ENCODE measurements at places on chromosomes 11 and 22.

DNA sequence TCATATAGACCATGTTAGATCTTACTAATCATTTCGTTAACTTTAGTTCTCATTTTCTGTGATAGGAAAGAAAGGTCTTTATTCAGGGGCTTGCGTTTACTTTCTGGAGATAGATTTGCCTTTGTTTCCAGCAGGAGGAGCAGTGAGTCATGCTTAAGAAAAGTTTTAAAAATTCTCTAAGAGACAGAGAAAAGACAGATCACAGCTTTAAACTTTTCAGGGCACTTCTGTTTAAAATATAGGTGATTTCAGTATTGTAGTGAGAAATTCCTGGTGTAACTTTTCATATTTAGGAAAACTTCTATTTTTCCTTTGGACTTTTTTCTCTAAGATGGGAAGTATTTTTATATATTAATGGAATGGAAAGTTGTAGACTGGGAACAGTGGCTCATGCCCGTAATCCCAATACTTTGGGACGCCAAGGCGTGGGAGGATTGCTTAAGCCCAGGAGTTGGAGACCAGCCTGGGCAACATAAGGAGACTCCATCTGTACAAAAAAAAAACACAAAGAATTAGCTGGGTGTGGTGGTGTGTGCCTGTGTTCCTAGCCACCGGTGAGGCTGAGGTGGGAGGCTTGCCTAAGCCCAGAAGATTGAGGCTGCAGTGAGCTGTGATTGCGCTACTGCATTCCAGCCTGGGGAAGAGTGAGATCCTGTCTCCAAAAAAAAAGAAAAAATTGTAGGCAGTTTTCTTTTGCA, 60.3 kb downstream of the ATXN10 start:
- no peak for DNase-seq

DNA sequence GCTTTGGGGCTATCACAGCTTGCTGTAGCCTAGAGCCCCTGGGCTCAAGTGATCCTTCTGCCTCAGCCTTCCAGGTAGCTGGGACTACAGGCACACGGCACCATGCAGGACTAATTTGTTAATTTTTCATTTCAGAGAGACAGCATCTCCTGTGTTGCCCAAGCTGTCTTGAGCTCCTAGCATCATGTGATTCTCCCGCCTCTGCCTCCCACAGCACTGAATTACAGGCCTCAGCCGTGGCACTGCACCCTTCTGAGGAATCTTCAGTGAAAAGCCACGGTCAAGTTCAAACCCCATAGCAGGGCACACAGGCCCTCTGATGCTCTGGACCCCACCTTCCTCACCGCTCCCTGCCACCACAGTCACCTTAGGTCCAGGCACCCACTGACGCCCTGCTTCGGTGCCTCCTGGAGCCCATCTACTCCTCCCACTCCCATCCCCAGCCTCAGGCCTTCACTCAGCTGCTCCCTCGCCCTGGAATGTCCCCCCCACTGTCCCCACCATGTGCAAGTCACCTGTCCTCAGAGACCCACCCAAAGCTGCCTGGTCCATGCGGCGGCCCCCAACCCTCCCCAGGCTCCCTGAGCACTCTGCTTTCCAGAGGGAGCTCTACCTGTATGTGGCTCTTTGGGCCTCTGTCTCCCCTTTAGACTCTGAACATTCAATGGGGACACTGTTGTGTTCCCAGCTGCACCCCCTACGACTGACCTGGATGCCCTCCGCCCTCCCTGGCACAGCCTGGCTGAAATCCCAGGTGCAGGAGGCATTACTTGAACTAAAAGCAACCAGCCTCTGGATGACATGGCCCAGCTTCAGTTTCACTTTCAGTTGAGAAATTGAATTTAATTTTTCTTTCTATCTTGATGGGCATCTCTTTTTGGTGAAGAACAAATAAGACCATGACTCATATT, 1.6 kb downstream of the APOL2 start:
- no peak for DNase-seq

DNA sequence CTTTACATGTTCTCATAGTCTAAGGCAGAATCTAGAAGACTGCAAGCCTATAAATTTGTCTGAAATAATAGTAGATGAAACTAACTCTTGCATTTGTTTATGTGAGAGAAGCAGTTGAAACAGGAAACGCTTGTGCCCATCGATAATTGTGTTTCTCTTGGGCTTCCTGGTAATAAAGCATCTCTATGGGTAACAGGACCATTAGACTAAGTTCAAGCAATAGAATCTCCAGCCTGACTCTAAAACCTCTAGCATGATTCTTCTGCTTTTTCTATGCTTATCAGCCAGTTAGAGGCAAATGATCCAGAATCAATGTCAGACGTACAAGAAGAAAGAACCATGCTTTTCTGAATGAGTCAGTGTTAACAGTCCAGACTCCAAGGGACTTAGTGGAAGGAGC, 1734.4 kb downstream of the LRRC4C start:
- no peak for DNase-seq

DNA sequence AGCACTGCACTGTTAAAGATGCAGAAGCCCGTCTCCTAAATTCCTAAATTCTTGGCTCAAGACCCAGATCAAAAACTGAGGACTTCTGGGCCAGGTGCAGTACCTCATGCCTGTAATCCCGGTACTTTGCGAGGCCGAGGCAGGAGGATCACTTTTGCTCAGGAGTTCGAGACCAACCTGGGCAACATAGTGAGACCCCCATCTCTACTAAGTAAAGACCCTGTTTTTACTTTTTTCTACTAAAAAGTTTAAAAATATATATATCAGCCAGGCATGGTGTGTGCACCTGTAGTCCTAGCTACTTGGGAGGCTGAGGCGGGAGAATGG, 29.7 kb downstream of the PDGFB start:
- DNase-seq: no peak

- DNase-seq: no peak
These were observed 25.9 kb upstream of the LYVE1 start for GRCh38 chr11:10594407-10594806.

DNA sequence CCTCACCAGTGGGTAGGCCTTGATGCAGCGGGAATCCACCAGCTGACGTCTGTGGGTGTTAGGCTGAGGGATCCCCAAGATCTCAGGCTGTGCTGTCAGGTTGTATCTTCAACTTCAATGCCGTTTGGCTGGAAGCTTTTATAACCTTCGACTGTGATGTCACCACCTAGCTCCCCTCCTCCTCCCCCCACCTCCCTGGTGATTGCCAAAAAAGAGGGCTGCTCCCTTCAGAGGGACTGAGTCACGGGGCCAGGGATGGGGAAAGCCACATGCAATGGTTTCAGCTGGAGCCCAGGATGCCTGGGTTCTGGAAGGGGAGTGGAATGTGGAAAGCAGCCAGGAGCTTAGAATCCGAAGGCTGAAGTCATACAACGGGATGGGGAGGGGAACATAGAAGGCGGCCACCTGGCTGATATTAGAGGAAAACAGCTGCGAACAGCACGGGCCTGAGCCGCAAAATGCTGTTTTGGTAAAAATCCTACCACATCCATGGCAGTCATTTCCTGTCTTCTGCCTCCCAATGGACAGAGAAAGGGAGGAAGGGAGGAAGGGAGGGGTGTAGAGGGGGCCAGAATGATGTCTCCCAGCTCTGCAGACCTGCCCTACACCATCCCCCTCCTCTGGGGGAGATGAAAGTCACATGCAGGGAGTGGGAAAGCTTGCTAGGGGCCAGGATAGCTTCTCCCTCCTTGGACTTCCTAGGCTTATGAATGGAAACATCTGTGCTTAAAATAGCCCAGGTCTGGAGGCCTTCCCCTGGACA, at the start of gene LRRN4CL:
TSS of gene LRRN4CL (minus strand) at position 110 of the 763 bp plus-strand sequence. CDS start 1,022 bp downstream, outside the sequence.
- DNase-seq: no peak

DNA sequence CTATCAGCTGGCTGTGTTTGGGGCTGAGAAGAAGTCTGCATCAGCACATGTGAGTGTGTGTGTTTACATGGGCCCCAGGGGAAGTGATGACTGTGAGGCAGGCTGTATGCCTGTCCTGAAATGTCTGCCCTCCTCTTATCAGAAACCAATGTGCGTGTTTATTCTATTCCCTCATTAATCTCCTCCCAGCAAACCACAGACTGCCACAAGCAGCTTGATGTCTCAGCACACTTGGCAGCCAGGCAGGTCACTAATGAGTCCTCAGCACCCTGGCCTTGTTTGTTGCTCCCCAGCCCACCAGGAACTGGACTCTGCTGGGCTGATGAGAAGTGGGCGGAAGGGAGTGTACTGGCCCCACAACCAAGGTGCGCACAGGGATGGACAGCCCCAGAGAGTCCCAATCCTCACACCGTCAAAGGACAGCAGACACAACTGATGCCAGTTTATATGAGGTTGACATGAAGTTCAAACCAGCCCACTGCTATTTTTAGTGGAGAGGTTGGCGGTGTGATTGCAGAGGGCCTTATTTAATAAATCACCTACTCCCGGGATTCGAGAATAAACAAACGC, 225.8 kb downstream of the ETS1 start:
- DNase-seq: no peak

- no peak for DNase-seq
These were observed 8.6 kb downstream of the HSD17B12 start for GRCh38 chr11:43689167-43689566.

DNA sequence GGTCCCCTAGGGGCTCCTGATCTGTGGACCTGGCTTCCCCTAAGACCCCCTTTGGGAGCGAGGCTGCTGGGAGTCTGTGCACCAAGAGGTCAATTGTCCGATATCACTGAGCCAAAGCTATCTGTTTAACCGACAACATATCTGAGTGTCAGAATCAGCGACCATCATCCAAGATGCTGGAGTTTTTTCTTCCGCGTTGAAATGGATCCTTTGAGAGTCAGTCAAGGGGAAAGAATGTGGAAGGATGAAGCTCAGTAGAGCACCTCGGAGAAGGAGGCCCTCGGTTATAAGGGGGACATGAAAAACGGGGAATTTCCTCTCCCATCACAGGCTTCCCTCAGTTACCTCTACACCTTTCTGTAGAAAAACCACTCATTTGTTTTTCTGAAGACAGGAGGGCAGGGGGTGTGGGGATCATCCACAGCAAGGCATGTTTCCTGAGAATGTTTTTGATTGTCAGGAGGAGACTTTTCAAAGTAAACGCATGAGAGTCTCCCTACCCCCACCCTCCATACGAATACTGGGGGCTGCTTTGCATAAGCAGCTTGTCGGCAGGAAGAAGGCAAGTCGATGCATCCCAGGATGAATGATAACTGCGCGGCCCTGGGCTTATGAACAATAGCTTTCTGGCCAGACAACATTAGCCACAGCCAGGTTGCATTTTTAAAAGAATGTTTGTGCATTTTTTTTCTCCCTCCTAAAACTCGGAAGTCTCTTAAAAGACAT, 37.7 kb upstream of the CCND1 start:
- no peak for DNase-seq

- no peak for DNase-seq
These were observed 193.7 kb upstream of the NARS2 start for GRCh38 chr11:78768345-78768744.

DNA sequence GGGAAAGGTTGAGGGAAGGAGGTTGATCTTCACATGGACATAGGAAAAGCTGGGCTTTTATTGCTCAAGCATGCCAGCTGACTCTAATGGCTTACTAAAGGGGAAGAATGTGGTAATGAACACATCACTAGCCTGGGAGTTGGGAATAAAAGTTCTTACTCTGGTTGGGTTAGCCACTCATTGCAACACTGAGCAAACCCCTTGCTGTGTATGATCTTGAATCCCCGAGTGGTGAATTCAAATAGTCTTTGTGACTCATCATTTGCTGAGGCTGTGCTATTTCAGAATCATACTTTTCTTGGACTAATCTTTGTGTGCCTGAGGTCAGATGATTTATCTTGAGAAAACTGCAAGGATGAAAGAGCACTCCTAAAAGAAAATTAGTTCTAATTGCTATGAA, 304.1 kb upstream of the ANO5 start:
- DNase-seq: no peak

DNA sequence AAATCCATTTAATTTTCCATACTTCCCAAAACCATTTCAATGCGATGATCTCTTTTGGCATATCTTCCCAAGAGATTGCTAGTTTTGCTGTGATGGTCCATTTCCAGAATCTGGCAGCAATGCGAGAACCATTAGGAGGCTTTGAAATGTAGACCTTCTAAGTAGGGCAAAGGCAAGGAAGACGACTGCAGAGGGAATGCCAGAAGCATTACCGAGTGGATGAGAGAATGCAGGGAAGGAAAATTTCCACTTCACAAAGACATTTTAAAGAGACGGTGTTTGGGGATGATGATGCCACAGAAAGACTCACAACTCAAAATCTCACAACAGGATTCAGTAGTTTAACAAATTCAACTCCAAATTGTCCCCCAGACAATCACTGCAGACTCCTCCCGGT, 471 bp upstream of the CEP126 start:
- no peak for DNase-seq

DNA sequence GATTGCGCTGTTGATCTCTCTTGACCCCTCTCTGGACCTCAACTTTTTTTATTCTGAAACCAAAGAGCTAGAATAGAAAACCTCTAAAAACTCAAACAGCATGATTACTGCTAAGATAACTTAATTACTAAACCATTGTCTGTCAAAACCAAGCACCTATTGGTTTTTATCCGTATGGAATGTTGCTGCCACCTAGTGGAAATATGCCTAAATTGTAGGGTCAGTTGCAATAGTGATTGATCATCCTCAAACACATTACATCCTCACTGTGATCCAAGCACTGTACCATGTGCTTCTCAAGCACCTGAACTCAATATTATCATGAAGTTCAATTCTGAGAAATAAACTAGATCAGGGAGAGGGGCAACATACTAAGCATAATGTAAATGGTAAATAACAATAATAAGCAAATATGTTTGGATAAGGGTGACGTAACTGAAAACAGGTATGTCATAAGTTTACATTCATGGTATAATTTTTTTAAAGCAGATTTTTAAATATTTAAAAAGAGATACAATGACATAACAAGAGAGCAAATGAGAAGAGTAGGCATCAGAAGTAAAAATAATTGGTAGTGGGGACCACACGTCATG, 3.8 kb upstream of the OR5A2 start:
- DNase-seq: no peak

- DNase-seq: no peak
These were observed 16.3 kb downstream of the LTO1 start for GRCh38 chr11:69658626-69659450.

DNA sequence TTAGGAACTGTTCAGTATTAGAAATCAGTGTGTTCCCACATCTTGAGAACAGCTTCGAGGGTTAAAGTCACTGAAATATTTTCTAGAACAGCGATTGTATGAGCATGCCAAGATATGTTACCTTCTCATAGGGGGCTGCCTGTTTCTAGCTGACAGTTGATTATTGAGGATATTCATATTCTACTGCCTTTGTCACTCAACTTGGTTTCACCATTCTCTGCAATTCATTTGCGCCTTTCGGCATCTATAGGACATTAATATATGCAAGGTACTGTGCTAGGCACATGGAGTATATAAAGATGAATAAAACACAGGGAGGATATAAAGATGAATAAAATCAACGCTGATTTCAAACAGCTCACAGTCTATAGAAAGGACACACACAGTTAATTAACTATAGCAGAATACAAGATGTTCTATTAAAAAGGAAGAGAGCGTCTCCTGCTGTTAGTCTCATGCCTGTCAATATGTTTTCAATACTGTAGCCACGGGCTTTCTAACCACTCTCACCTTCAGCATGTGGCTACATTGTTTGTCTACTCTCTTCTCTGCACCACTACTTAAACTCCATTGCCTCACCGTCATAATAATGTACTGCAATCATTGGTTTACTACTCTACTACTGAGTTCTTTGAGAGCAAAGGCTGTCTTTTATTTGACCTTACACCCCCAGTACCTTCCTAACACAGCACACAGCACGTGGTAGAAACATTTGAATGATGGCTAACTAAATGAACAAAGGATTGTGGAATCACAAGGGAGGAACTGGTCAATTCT, 81.9 kb downstream of the RAB30 start:
- no peak for DNase-seq
